Stimulated activated CD4-positive, alpha-beta T cell treated with anti-CD3 and anti-CD28 coated beads, Interleukin-1b, Interleukin-23, amount 100 ng/mL, for 1 hour (primary cell): ENCODE measurements at places on chromosomes 4 and X.

DNA sequence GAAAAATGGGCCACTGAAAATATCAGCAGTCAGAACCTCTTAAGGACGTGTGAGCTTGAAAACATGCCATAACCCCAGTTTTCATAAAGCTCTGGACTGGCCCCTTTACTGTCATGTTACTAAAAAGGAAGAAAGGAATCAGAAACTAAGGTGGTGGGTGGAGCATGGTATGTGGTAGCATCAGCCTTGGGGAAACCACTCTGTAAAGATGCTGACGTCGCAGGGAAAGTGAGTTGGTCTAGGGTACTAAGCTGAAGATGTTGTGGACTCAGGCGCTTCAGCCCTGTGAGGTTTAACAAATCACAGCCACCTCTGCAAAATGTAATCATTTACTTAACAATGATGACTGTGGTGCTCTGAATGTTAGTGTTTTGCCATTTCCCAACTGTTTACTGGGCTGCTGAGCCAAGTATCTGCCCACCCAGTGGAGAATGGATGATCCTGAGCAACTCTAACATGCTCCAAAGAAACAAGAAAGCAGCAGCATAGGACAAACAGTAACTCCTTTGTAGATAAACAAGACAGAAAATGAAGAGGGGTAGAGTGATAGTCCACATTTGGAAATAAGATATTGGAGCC, 33.4 kb downstream of the C4orf54 start:
- no peak for DNase-seq

DNA sequence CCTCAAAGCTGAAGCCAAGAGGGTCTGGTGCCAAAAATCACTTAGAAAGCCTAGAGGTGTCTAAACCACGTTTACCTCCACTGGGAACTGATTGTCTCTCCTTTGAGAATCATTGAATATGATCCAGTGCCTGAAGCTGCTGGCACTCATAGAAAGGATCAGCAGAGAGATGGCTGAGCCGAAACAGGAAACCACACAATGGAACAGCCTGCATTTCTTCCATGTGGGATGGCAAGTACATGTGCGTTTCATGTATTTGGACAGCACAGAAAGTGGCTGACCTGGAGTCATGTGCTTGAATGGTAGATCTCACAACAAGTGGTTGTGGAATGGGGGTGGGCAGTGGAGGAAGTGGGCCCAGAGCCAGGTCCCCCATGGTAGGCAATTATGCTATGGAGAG, 533.7 kb downstream of the INPP4B start:
- DNase-seq, result no peak

GRCh38 chr4:1043162-1043561, 31.7 kb downstream of the FGFRL1 start:
- DNase-seq, result no peak

- no peak for DNase-seq
Measured at GRCh38 chr4:10715135-10715534, 30.6 kb upstream of the CLNK start.

DNA sequence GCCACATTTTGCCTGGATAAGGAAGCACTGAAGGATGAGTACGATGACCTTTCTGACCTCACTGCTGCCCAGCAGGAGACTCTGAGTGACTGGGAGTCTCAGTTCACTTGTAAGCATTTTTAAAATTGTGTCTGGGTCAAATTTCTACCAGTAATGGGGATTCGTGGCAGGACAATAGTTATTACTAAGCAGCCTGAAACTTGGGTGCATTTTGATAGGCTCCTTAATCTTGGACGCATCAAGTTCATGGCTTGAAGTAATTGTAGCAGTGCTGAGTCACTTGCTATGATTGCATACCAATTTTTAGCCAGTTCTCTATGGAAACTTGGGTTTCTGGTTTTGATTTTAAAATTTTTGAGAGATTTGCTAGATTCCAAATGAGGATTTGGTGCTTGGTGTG, 4.3 kb downstream of the PGRMC1 start:
- DNase-seq, result no peak

DNA sequence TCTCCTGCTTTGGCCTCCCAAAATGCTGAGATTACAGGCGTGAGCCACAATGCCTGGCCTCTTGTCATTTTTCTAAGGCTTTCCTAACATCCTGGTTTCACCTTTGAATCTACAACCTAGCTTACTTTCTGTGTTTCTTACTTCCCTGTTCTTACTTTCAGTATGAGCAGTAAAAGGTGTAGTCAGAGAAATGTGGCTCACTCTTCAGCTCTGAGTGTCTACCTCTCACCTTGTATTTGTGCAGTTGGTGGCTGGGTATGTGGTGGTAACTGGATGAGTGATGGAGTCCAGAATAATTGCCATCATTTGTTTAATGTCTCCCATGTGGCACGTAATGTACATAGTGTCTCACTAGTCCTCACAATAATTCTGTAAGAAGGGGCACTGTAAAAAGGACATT, 19.1 kb upstream of the CXCL11 start:
- DNase-seq, result no peak

DNA sequence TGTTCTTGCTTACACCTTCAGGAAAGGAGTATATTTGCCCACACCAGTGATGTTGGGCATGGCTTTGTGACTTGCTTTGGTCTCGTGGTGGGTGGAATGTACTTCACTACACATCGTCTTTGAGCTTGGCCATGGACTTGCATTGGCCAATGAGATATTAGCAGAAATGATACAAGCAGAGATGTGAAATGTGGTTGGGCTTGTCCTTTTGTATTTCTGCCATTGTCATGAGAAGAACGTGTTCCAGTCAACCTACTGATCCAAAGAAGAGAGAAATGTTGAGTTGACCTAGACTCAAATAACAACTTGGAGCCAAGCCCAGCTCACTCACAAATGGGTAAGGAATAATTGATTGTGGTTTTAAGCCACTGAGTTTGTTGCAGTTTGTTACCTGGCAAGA, 138.4 kb upstream of the ARX start:
- DNase-seq, result no peak

DNA sequence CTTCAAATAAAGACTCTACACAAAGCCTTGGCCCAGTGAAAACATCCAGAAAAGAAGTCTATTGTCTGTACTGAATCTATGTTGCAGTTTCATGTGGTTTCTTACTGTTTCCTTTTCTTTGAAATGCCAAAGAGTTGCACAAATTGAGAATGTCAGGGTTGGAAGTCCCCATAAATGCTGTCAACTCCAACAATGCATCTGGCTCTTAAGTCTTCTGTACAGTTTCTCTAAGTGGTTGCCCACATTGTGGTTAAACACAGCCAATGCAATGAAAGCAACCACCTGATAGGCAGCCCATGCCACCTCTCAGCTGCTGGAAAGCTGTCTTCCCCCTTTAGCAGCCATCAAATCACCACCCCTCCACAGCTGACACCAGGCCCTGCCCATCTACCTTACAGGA, 67.2 kb upstream of the C1GALT1C1 start:
- no peak for DNase-seq

DNA sequence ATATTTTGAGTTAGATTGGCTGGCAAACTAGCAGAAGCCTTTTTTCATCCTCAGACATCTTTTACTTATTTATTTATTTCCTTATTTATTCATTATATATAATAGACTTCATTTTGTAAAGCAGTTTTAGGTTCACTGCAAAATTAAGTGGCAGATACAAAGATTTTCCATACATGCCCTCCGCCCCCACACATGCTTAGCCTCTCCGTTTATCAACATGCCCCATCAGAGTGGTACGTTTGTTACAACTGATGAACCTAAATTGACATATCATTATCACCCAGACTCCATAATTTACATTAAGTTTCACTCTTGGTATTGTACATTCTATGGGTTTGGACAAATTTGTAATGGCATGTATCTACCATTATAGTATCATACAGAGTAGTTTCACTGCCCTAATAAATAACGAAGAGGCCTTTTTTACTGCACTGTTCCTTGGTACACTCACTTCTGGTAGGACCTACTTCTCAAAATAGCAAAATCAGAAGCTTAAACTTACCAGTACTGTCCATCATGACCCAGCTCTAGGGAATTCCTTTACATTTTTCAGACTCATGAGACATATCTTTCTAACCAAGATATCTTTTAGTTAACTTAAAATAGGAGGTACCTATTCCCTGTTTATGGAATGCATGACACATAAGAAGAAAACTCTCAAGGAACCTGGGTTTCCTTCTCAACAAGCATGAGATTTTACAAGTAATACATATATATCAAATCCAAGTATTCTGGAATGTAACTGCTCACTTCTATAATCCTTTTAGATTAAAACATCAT, 4.8 kb upstream of the TMPRSS11B start:
- no peak for DNase-seq

GRCh38 chr4:78781924-78782323, 5.8 kb downstream of the BMP2K start:
- no peak for DNase-seq

DNA sequence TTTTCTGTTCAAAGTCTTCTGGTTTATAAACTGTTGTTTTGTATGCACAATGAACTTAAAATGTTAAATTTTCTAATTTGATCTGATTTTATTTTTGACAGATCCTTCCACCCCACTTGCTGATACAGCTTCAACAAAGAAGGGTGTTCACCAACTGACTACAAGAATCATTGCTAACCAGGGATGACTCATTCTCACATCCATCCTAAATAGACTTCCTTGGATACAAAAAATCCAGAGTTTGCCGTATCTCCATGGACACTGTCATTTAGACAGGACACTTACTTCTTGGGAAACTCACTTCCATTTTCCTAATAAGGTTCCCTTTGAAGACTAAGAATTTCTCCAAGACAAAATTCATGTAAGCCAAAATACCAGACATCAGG, 111.6 kb upstream of the NWD2 start:
- no peak for DNase-seq

DNA sequence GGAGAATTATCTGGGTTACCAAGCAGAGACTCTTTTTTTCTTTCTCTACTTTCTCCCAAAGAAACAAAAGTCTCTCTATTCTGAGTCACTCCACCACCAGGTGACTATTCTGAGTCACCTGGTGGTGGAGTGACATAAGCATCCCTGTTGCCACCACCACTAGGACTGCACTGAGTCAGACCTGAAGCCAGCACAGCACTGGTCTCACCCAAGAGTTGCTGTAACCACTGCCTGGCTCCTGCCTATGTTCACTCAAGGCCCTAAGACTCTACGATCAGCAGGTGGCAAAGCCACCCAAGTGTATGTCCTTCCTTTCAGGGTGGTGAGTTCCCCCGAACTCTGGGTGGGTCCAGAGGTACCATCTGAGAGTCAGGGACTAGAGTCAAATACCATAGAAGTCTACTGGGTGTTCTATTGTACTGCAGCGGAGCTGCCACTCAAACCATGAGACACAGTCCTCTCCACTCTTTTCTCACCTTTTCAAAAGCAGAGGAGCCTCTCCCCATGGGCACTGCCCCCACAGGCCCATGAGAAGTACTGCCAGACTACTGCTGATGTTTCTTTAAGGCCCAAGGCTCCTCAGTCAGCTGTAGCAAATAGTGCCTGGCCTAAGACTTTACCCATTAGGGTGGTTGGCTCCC, 209.6 kb upstream of the IRS4 start:
- no peak for DNase-seq

DNA sequence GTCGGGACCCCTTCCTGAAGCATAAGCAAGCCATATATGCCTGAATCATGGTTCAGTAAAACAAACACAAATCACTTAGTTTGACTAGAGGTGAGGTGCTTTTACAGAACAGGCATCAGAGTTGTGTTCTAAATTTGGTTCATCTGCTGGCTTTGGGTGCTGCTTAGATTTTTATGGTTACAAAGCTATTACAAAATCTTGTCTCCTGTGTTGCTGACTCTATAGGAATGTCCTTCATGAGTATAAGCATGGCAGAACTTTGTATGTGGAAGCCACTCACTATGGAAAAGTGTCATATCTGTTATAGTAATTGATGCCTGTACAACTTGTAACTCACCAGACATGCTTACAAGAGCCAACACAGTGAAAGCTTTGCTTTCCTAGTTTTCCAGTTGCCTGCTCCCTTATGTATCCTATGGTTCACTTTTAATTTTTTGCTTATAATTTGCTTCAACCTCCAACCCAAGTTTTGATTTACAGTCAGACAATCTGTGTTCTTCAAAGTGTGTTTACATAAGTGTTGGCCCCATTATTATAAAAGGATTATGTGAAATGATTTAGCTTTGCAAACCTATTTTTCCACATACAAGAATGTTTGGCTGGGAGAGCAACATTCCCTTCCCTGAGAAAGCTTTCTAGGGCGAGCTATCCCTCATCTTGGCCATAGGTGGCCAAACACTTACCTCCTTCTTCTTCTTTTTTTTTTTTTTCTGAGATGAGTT, 30.0 kb upstream of the CYP2U1 start:
- DNase-seq, result no peak

GRCh38 chr4:77264826-77265225, 107.8 kb downstream of the CCNG2 start:
- DNase-seq, result no peak

DNA sequence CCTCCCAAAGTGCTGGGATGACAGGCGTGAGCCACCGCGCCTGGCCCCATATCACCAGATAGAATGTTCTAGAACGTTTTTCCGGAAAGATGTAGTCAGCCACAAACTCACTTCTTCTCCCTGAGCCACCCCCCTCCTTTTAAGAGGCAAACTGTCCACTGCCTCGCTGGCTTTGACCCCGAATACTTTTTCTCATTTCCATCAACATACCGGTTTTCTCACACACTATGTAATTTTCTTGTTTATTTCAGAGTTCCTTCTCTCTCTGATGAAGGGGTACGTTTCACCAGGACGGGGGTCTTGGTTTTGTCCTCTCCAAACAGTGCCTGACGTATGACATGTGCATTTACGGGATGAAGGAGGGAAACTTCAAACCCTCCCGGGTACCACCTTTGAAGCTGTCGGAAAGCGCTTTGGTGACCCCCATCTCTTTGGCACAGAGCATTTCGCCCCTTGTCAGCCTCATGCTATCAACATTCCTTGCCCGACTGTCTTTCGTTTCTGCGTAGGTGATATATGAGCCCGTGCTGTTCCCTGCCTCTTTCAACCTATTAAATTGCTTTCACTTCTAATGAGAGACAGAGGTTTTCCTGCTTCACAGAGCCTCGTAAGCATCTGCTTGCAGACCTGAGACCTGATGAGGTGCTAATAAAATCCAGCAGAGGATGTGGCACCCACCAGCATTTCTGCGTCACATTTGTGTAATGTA, 73.8 kb downstream of the CRLF2 start:
- DNase-seq, result no peak

- DNase-seq, result no peak
Measured at GRCh38 chr4:108839333-108839732, 76.5 kb upstream of the ETNPPL start.

GRCh38 chr4:126718136-126718535, 914.6 kb upstream of the INTU start:
- no peak for DNase-seq

DNA sequence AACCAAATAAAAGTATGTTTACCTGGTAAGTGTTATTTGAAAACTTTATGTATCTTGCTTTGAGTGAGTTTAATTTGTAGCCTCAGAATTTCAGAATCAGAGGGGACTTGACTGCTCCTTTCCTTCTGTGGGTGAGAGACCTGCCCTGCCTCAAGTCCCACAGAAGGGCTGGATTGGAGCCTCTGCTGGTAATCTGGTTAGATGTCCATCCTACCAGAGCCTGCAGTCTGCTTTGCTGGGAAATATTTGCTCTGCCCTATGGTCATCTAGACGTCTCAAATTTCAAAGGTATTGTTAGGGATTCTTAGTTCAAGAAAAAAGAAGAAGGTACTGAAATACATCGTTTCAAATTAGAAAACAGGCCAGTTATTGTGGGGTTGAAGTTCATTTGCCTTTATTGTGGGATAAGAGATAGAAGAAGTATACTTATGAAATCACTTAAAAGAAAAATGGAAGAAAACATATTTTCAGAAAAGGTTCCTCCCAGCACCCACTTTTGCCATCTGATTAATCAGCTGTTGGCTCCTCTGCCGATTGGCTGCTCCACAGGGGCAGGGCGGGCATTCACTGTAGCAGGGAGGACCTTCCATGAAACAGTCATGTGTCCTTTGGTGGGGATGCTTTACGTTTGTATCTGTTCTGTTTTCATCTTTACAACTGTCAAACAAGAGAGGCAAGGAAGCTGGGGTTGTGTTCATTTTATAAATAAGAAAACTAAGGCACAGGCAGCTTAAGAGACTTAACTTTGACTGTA, 73.3 kb upstream of the TLR2 start:
- DNase-seq, result no peak
